ENCODE measurements at places on chromosomes 16 and 17.
A peak's percentile ranks its signal among the peaks of the same experiment; 100 is the strongest.

GRCh38 chr17:58247511-58248363, 9.4 kb downstream of the LPO start:
- no peak for DNase-seq

- no peak for DNase-seq
Measured at GRCh38 chr16:64452446-64452845, 669.4 kb downstream of the CDH11 start.

GRCh38 chr17:64326420-64327054, 63.5 kb upstream of the TEX2 start:
- DNase-seq: no peak

DNA sequence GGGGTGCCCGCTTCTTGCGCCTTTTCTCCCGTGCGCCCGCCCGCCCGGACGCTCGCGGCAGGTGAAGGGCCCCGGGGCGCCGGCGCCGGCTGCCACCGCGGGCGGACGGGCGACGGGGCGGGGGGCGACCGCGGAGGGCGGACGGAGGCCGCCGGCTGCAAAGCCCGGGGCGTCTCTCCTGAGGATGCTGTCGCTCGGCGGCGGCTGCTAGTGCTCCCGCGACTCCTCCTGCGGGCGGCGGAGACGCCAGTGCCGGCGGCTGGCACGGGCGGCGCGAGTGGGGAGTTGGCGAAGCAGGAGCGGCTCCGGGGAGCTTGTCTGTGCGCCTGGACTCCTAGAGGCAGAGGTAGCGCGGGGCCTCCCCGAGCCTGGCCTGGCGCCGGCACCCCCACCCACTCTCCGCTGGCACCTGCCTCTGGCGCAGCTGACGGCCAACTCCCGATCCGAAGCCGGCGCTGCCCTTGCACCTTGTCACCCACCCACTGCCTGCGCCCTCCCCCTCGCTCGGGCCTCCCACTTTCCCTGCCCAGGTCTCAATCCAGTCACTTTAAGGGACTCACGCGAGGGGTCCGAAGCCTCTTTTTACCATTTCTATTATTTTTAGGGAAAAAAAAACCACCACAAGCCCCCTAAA, at the start of gene FAM20A:
FAM20A (minus strand) TSS at position 437 of the 634 bp plus-strand sequence. CDS start 701 bp downstream, outside the sequence.
- DNase-seq: peak; percentile 59

DNA sequence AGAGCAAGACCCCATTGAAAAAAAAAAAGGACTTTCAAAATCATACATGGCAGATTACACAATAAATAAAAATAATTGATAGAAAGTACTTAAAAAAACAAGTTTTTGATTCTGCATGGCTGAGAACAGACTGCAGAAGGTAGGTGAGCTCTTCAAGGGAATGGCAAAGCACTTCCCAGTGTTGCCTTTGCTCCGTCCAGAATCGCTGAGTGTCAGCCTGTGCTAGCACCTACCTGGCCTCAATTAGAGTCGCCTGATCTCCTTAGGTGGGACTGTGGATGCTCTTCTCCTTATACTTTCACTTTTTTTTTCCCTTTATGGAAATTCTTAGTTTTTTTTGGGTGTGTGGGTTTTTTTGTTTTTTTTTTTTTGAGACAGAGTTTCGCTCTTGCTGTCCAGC, 6.0 kb upstream of the TMEM220 start:
- DNase-seq: no peak

DNA sequence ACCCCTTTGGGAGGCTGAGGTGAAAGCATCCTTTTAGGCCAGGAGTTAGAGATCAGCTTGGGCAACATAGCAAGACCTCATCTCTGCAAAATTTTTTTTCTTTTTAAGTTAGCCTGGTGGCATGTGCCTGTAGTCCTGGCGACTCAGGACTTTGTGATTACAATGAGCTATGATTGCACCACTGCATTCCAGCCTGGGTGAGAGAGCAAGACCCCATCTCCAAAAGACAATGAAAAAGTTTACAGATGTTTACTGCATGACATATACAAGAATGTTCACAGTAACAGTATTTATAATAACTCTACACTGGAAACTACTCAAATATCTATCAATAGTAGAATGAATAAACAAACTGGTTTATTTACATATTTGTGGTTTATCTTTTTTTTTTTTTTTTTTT, 33.1 kb upstream of the CCL22 start:
- DNase-seq: no peak

DNA sequence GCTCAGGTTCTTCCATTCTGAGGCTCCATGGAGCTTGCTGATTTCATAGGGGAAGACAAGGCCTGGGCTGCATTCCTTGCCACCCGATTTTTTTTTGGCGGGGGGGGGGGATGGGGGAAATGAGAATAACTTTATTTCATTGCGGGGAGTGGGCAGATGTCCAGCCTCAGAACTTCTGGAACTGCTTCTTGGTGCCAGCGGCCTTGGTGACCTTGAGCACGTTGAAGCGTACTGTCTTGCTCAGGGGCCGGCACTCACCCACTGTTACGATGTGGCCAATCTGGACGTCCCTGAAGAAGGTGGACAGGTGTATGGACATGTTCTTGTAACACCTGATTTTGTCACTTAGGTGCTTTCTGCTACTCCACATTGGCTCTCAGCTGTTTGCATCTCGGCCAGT, 8.3 kb upstream of the CENPT start:
- no peak for DNase-seq

All from neural progenitor cell (in vitro differentiated cells).